ENCODE measurements at places on chromosomes 3 and 15. TPM values are rescaled to one million over a fixed set of nuclear protein-coding genes. Genes with fewer than 3 reads are reported as not detected.

The SSUH2 gene
- not detected for total RNA-seq

The GOLGA6A gene
- not detected for total RNA-seq

The SLC15A2 gene
- total RNA-seq = under 0.01 TPM

The SPTSSB gene
- total RNA-seq = not detected

The CAMK2N2 gene
- not detected for total RNA-seq

The CHRFAM7A gene
- not detected for total RNA-seq

The NTRK3 gene
- total RNA-seq = not detected

The CHRNB4 gene
- total RNA-seq = not detected

The GOLGA8G gene
- total RNA-seq = not detected

The NMB gene
- 14.9 TPM for total RNA-seq

The GOLGA8T gene
- total RNA-seq = not detected

The WDR93 gene
- total RNA-seq = 1.2 TPM

The ISLR gene
- 136 TPM for total RNA-seq

The TTC23 gene
- 21.1 TPM for total RNA-seq

The NRG4 gene
- not detected for total RNA-seq

The CAPN7 gene
- 18.3 TPM for total RNA-seq

The AKAP13 gene
- total RNA-seq = 52.8 TPM

The CYP1A1 gene
- total RNA-seq = not detected

The TTLL13 gene
- not detected for total RNA-seq

The ARHGEF3 gene
- total RNA-seq = 9.6 TPM

The CHRNA7 gene
- total RNA-seq = not detected

The SLC27A2 gene
- not detected for total RNA-seq

The BSN gene
- total RNA-seq = not detected

The MOBP gene
- total RNA-seq = not detected

The THRB gene
- 7.3 TPM for total RNA-seq

The TMEM212 gene
- not detected for total RNA-seq

The CNBP gene
- total RNA-seq = 226 TPM

The RAD51 gene
- 5.5 TPM for total RNA-seq
